GM12891 (cell line): ENCODE measurements at places on chromosomes 7 and 10.

DNA sequence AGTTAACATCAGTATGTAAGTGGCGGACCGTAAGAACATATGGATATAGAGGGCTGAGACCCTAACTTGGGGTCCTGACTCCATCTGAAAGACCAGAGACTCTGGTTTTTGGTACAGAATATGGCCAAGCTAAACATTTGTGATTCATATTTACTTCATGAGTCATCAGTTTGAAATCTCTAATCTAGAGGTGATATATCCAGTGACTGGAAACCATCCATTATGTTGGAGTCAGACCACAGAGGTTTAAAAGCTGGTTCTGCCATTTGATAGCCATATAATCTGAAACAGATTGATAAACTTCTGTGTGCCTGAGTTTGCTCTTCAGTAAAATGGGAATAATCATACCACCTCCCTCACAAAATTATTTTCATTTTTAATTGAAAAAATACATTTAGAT, 505.3 kb downstream of the SORCS3 start:
- no peak for DNase-seq

- DNase-seq, result no peak
Observed at GRCh38 chr10:14686356-14686755, 88.3 kb downstream of the FAM107B start.

GRCh38 chr10:96494694-96495093, 19.0 kb downstream of the TLL2 start:
- no peak for DNase-seq

GRCh38 chr10:93873420-93874115, 20.2 kb upstream of the SLC35G1 start:
- no peak for DNase-seq

DNA sequence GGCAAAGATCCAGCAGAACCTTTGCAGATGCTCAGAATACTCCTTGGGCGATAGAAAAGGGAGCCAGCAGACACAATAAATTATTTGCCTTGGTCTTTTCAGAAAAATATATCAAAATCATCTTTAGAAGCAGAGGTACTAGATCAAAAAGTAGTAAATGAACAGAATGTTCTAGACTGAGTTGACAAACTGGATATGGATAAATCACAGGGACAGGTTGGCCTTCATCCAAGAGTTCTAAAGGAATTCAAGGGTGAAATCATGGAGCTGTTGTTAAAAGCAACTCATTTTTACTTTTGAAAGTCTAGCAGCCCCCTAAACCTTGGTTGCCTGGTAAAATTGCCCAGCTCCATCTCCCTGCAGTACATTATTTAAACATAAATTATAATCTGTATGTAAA, 99.1 kb downstream of the PLCE1 start:
- no peak for DNase-seq

DNA sequence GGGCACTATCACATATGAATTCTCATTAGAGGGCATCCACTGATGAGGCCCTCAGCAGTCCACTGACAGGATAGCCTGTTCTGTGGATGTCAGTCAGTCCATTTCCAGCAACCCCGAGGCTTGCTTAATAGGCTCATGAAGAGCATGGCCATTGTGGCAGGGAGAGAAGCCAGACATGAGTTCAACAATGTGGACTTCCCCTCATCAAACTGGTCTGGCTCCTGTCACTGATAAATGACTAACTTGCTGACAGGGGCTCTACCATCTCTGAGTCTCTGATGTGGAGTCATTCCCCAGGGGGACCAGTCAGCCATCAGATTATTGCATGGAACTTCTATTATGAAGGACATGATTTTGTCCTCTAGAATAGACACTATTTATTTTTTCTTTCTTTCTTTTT, 19.8 kb upstream of the TRIL start:
- DNase-seq, result no peak

DNA sequence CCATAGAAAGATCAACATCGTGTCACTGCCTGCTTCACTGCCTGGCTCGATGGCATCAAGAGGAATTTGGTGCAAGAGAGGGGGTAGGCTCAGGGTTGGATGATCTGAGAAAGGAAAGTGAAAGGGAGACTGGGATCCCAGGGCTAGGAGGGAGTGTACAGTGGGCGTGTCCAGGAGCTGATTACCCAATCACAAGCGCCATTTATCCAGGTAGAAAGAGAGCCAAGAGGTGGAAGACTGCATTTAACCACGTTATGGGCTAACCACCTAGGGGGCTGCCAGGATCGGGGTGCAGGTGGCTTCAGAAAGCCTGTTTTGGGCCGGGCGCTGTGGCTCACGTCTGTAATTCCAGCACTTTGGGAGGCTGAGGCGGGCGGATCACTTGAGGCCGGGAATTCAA, 10.3 kb downstream of the PODXL start:
- DNase-seq, result no peak

DNA sequence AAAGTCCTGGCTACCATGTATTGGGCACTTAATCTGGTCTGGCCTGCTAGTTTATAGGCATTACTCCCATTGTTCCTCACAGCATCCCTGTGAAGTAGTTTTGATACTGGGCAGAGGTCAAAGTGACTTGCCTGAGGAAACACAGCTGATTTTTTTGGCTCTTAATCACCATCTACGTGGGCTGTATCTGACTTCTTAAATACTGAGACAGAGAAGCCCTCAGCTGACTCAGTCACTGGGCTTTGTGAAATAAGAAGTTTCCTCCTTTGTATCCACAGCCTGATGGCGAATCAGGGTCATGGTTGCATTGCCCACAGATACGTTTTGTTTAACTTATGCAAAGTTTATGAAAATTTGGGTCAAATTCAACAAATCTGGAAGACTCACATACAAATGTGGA, 13.2 kb downstream of the TACR2 start:
- no peak for DNase-seq

DNA sequence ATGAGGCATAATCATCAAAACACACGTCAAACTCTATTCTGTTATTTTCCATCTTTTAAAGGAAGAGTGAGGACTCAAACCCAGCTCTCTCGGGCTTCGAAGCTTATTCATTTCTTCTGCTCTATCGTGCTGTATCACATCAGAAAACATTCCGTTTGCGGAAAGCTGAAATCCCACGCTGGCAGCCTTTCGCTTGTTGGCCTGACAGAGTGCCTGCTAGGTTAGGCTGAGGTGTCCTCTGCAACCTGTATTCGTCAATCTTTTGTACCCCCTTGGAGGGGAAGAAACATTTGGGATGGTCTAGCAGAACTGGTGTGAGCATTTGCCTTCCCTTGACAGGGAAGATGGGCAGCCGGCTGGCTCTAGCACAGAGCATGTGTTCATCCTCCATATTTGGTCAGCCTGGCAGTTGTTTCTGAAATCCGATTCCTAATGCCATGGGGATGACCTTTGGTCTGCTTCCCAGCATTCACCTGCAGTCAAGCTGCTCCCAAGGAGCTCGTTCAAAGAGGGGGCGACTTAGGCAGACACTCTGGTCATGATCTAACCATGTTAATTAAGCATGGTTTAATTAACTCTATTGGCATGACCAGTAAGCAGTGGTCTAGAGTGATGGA, 55.2 kb downstream of the TACC2 start:
- DNase-seq, result no peak

GRCh38 chr7:100127866-100128636, 1.3 kb downstream of the MBLAC1 start:
- no peak for DNase-seq

GRCh38 chr7:111953611-111954010, 252.6 kb downstream of the DOCK4 start:
- DNase-seq, result no peak

DNA sequence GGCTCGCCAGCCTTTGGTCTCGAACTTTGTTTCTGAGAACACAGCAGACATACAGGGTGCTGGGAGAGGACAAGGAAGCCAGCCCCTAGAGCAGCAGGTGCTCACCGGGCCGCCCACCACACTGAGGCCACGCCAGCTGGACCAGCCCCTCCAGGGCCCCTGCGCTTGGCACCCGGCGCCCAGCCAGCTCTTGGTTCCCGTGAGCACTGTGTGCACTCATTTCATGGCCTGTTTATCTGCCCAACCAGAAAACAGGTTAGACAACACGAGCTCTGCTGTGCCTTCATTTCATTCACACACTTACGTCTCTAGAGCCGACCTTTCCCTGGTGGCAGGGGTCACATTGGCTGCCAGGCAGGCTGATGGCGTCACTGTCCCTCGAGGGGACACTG, 104.0 kb downstream of the CYTH3 start:
- DNase-seq, result no peak

GRCh38 chr10:10530313-10530712, 487.4 kb upstream of the CELF2 start:
- no peak for DNase-seq

DNA sequence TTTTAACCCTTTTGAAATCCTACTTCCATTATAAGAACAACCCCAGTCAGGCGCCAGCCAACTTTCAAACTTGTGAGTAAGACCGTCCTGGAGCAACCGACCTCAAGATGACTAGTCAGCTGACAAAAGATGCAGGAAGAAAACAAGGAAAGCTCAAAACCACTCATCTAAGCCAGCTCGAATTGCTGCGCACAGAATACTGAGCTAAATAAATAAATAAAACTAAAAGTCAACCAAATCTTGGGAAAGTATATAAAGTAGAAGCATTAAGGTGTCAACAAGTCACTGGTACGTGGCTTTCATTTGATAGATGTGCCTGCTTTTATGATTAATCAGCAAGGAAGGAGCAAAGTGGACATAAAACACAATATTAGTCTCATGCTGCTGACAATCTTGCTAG, 1269.8 kb downstream of the XPNPEP1 start:
- DNase-seq, result no peak

- DNase-seq, result no peak
Observed at GRCh38 chr7:27606270-27607209, 56.1 kb downstream of the HIBADH start.
